Suppressor macrophage treated with lipopolysaccharide for 1 hour (primary cell): ENCODE measurements at places on chromosomes 2 and 18.

GRCh38 chr2:176503776-176504175 is 234.5 kb downstream of the MTX2 start:
- no peak for DNase-seq

- DNase-seq: no peak
Observed at GRCh38 chr2:6791682-6792081, 74.0 kb downstream of the CMPK2 start.

- DNase-seq: no peak
Observed at GRCh38 chr2:135585586-135585985, 54.3 kb downstream of the R3HDM1 start.

- no peak for DNase-seq
Observed at GRCh38 chr18:70015127-70015526, 67.5 kb upstream of the CD226 start.
